ENCODE measurements at places on chromosomes 6 and 20.

DNA sequence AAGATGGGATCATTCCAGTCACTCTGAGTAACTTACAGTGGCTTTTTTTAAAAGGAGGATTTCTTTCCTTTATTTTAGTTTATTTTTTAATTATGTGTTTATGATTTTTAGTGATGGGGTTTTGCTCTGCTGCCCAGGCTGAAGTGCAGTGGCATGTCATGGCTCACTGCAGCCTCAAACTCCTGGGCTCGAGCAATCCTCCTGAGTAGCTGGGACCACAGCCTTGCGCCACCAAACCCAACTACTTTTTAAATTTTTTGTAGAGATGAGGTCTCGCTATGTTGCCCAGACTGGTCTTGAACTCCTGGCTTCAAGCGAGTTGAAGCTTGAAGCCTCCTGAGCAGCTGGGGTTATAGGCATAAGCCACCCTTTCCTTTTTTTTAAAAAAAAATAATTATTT lies 31.8 kb upstream of the PHACTR3 start:
- no peak for DNase-seq

DNA sequence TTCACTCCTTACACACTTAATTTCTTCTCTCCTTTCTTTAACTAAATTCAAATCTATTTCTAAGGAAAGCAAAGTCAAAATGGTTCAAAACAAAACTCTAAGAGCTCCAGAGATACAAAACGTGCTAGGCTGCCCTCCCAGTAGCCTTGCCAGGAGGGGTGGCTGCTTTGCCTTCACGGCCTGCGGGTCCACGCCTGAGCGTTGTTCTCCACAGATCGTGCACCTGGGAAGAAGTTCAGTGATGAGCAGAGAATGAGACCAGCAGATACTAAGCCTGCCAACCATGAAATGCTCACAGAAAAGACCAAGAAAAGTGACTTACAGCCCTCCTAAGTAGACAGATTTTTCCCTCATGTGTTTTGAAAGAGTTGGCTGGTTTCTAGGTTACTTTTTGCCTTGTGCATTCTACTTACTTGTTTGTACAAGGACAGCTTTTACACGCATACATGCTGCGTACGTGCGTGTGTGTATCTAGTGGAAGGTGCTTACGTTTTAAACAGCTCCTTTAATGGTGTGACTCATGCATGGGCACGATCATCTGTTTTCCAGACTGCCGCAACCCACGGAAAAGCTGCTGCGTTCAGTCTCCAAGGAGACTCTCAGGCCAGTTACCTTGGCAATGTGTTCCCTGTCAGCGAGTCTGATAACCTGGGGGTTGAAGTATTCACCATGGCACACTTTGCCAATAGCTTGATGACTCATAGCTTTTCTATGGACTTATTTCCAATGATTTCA lies 32.4 kb upstream of the PBOV1 start:
- DNase-seq, result no peak

DNA sequence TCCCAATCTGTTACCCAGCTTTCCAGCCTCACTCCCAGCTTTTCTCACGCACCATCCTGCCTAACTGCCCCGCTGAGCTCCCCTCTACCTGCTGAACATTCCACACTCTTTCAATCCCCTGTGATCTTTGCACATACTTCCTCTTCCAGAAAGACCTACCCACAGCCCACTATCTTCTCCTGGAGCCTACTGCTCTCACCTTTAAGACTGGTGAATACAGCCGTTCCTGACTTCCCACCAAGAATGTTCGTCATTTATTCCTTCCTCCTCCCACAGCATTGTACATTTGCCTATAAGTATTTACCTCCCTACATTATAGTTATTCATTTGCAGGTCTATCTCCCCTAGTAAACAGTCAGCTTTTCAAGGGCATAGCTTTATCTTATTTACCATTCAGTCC lies 61.9 kb upstream of the MBOAT1 start:
- DNase-seq, result no peak

DNA sequence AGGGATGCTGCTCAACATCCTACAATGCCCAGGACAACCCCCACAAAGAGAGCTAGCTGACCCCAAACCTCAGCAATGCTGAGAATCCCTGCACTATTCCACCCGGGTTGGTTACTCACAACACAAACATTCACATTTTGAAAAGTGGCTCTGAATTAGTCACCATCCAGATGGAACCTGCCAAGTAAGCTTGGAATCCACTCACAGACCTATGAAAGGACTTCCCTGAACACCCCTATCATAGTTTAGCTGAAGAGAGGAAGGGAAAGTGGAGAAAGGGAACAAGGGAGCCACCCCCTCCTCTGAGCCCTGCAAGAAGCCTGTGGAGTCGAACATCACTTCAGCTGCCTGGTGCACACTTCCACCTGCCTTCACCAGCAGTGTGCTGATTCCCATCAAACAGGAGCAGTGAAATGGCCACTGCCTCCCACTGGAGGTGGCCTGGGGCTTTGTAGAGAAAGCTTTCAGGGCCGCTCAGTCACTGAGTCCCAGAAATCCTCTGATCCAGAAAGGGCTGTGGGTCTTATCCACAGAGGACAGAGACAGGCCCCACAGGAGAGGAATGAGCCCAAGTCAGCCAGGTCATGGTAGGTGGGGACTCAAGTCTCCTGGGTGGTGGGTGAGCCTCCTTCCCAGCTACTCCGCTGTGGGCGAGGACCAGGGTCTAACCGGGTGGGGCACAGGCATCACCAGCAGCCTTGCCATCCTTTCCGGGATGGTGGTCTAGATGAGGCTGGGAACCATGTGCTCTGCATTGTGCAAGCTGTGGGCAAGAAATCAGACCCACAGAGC lies 203.7 kb downstream of the SYNDIG1 start:
- DNase-seq, result no peak

DNA sequence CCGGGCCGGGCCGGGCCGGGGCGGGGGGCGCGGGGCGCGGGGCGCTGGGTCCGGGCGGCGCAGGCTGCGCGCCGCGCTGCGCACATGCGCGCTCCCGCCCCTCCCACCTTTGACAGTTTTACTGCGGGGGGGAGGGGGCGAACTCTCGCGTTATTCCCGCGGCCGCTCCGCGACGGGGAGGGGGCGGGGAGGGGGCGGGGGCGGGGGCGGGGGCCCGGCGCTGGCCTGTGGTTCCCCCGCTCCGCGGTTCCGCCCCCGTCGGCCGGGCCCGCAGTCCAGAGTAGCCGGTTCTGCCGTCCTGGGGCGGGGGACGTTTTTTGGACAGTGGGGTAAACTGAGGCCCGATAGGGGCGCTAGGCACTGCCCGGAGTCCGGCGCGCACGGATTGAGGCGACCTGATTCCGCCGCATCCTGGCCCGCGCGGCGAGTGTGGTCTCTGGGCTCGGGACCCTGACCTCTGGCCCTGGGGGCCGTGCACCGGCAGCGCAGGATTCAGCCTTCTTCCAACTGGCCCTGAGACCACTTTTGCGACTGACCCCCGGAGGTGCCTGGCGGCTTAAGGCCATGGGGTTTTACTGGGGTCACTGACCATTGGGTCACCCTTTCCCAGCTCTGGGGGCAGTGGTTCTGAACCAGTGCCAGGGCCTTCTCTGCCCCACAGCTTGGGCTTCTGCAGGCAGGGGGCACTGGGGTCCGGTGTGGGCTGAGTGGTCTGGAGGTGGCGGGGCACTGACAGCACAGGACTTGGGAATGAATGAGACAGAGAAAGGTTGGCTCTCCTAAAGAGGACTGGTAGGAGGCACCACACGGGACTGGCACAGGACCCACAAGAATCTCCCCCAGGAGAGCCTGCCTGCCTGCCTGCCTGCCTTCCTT lies at the start of gene ZNF512B:
TSS of gene ZNF512B (minus strand) at position 93 of the 876 bp plus-strand sequence. CDS start 1,980 bp downstream, outside the sequence.
- peak; percentile 81 for DNase-seq

DNA sequence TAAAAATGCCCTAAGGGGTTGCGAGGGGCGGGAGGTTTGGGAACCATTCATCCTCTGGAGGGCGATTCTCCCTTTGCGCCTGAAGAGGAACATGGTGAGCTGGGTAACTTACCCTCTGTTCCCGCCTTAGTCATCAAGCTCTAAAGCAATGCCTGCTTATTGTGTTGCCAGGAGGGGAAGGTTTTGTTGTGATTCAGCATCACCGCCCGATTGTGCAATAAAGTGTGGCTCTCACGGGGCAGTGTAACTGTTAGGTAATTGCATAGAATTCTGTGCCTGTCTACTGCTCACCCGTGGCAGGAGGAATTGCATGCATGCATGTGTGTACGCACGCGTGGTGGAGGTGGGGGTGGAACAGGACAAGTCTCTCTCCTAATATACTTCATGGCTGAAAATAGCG lies 95.5 kb upstream of the AGPAT4 start:
- no peak for DNase-seq
